ENCODE measurements at places on chromosomes 16 and 17. TPM values are rescaled to one million over a fixed set of nuclear protein-coding genes. Genes with fewer than 3 reads are reported as not detected.

- DNase-seq, result no peak
Measured at GRCh38 chr17:41377546-41377945, 4.6 kb downstream of the KRT34 start.

- no peak for DNase-seq
Measured at GRCh38 chr16:47729701-47730100, 268.6 kb downstream of the PHKB start.

NXPH3 gene
- total RNA-seq, result not detected

- DNase-seq, result no peak
Measured at GRCh38 chr17:13599864-13600263, 1.9 kb downstream of the HS3ST3A1 start.

- no peak for DNase-seq
Measured at GRCh38 chr16:59330019-59330670, 596.0 kb upstream of the GOT2 start.

GRCh38 chr17:36627101-36627500 lies 25.7 kb downstream of the MRM1 start:
- DNase-seq, result no peak

- DNase-seq, result no peak
Measured at GRCh38 chr17:80780381-80781198, 211.1 kb upstream of the CHMP6 start.

DNA sequence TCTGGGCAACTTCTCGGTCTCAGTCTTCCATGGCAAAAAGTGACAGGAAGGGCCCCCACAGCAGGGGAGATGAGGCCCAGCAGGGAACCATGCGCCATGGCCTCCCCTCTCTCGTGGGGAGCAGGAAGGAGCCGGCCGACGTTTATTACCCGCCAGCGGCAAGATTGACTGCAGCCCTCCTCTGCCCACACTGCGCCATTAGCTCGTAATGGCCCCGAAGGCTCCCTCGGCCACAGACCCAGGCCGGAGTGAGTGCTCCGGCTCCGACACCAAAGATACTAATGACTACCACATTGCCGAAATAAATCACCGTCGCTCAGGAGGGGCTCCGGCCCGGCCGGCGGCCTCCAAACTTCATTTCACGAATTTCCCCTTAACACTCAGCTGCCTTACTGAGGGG lies 226.9 kb downstream of the C16orf78 start:
- no peak for DNase-seq

GRCh38 chr16:87160234-87160636 lies 157.0 kb downstream of the C16orf95 start:
- DNase-seq, result no peak

DNA sequence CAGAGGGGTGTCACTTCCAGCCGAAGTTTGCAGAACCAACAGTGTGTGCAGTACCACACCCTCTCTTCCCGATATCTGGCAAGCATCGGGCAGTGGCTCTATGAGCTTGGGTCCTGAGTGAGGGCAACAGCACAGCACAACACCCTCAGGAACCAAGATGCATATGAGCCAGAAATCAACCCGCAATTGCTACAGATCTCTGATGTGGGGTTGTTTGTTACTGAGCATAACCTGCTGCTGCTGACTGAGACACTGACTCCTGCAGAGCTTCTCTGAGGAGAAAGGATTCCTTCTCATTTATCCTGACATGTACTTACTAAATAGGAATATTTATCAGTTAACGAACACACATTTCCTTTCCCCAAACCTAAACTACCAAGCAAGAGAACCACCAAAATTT lies 218.3 kb downstream of the RBFOX3 start:
- DNase-seq, result no peak

DNA sequence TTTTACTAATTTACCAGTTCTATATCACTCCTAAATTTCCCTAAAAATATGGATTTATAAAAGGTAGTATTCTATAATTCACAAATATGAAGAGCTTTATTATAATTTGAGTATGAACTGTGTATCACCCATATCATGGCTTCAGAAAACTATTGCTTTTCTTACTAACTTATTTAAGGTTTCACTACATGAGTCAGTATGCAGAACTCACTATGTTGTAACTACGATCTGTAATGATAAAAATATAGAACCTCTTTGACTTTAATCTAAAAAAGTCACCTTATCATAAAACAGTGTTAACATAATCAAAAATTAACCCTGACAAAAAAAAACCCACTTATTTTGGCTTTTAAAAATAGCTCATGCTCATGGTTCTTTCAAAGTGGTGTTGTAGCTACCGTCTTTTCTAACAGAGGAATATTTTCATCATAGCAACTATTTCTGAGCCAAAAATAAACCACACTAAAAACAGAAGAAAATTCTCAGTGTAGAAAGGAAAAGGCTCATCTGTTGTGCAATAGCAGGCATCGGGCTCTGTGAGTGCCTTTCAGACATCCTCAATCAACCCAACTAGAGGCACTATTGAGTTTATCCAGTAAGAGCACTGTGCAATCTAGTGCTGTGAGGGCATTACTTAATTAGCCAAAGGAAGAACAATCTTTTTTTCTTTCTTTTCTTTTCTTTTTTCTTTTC lies 42.1 kb downstream of the ITGAM start:
- DNase-seq, result no peak

- no peak for DNase-seq
Measured at GRCh38 chr17:82898976-82899514, 59.2 kb upstream of the ZNF750 start.

AATK gene
- total RNA-seq, result not detected

GRCh38 chr16:84292011-84292410 lies 2.7 kb upstream of the WFDC1 start:
- DNase-seq, result no peak

PSMC3IP gene
- 3.3 TPM for total RNA-seq

DNA sequence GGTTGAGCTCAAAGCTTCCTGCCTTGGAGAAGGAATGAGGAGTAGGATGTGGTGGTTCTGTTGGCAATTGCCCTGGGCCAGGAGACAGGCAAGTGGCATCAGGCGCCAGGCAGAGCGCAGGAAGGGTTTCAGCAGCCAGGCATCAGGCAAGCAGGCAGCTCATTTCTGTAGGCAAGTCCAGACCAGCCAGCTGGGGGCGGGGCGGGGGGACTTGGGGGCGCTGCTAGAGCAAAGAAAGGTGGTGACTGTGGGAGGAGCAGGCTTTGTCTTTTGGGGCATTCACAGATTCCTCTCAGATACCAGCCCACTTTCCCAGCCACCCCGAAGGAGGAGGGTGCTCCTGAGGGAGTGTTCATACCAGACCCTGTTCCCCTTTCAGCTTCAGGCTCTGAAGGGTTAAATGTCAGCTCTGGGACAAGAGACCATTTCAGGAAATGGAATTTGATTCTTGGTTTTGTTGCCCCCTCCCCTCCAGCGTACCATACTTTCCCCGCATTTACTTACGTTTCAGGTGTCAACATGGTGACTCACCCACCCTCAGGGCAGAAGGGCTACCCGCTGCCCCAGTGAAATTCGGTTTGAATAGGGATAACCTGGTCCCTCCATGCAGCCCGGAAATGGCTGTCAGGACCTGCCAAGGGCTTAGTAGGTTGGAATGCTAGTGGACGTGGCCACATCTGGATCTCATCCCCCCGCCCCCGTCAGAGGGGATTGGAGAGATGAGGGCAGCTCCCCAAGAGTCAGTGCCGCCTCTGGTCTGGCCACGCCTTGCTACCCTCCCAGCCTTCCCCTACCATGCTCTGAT lies 13.2 kb downstream of the NGFR start:
- DNase-seq, result no peak

TEKT1 gene
- not detected for total RNA-seq

- DNase-seq, result peak; percentile 33
Measured at GRCh38 chr16:14289692-14290340, 218.7 kb downstream of the MRTFB start.

Data from naive thymus-derived CD8-positive, alpha-beta T cell (primary cell).